CD4-positive, alpha-beta T cell treated with Interleukin-6 at 100 ng/mL for 8 hours (primary cell): ENCODE measurements at places on chromosomes 1 and 21.

- no peak for DNase-seq
These were observed 184.9 kb downstream of the PLA2G4A start for GRCh38 chr1:187013582-187014200.

- DNase-seq, result no peak
These were observed 38.6 kb downstream of the KCNN3 start for GRCh38 chr1:154831462-154831861.

DNA sequence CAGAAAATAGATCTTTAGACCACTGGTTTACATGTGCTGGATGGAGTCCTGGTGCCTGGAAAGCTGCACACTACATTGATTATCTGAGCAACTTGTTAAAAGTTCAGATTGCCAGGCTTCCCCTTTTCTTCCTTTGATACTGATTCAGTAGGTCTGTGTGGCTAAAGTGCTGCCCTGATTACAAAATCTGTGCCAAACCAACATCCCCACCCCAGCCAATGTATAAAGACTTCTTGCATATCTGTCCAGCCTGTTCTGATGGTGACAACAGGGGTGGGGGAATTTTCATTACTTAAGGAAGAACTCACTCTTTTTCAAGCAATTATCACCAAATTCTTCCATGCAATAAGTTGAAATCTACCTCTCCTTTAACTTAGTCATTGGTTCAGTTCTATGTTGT is 135.5 kb downstream of the TNFSF18 start:
- DNase-seq, result no peak

DNA sequence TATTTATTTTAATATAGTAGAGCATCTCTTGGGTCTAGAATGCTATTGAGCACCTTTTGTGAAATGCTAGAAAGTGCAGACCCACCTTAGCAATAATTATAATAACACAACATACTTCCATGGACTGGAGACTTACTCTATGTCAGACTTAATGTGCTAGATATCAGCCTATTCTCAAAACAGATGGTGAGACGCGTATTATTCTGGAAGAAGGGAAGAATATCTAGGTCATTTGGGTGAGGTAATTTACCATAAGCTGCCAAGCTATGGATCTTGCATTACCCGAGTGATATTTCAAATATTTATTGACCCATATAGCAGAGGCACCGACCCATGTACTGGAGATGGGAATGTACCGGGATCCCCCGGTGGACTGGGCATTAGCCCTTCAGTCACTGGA is 20.6 kb upstream of the IFNLR1 start:
- no peak for DNase-seq

DNA sequence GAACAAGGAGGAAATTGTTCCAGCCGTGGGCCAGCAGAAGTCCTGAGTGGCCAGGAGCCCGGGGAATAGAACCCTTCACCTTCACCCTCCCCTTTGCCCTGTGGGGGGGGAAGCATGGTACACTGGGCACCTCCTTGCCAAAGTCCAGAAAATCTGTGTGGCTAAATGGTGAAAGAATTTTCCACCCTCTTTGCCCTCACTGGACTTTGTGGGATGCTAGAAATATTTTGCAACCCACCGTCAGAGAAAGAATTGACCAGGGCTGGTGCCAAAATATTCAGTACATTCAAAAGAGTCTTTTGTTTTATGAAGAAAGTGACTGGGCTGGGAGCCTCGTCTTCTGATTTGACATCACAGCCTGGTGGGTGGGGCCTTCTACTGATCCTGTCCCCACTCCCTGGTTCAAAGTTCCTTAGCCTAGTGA is 14.6 kb downstream of the NFASC start:
- no peak for DNase-seq

GRCh38 chr1:45945426-45945825 is 142.0 kb downstream of the MAST2 start:
- no peak for DNase-seq

DNA sequence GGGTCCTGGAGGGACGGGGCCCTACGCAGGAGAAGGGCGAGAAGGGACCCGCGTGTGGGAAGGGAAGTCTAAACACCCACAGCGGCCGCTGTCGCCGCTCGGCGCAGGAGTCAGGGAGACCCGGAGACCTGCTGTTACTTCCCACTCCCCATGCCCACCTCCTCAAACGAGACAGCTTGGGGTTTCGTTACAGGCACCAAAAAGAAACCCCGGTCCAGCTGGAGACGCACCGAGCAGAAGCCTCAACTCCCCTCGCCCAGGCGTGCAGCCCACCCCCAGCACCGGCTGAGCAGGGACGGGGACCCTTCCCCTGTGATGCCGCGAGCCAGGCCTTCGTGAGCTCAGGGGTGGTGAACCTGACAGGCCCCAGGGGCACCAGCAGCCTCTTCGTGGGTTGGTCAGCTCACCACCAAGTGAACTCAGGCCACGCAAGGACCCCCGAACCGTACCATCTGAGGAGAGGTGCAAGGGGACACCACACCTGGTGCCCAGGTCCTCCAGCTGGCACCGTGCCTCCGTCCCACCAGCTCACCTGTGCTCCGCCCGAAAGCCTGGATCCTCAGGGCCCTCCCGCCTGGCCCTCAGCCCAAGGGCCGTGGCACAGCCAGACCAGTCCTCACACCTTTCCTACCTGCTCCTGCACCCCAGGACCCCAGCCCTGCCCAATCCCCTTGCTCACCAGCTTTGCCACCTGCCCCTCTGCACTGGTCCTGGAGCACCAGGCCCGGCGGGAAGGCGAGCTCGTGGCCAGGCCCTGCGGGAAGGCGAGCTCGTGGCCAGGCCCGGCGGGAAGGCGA is 5.0 kb downstream of the SDF4 start:
- no peak for DNase-seq

- DNase-seq, result no peak
These were observed 150.6 kb downstream of the TGFBR3 start for GRCh38 chr1:91735266-91735845.

DNA sequence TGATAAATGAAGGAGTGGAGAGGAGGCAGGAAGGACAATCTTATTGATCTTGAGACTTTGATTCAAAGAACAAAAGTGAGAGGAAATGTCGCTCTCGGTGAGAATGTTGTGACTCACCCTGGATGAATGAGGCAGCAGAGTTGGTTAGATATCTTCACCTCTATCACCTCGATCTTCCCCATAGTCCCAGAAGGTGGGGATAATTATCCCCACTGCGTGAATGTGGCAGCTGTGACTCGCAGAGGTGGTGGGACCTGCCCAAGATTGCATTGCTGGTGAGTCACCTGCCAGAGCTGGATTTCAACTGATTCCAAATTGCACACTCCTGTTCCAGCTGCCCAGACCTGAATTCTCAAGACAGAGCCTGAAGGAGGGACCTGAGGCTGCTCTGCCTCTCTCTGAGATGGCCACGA is 105.0 kb downstream of the MATN1 start:
- no peak for DNase-seq

DNA sequence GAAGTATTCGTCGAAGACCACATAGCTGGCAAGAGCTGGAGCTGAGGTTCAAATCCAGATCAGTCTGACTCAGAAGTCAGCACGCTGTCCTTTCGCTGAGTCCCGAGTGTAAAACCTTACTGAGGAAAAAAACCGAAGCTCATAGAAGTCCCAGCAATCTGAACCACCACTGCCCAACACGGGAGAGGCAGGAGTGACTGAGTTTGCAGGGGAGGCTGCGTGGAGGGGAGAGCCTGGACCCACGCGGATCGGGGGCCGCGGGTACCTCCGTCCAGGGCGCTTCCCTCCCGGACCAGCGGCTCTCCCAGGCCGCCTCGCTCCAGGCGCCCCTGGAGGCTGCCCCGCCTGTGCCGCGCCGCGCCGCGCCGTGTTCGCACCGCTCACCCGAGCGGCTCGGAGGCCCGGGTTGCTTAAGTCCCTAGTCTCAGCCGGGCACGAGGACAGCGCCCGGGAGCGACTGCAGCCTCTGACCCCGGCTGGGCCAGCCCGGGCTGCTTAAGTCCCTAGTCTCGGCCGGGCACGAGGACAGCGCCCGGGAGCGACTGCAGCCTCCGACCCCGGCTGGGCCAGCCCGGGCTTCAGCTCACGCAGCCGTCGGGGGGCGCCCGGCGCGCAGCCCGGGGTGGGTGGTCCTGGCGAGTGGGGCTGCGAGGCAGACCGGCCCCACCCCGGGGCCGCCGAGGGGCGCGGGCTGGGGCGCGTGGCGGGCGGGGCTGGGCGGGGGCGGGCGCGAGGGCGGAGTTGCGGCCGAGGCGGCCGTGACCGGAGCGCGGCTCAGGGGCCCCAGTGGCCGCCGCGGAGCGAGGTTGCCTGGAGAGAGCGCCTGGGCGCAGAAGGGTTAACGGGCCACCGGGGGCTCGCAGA is at the start of gene ADAMTSL4:
Gene ADAMTSL4 (plus strand): TSS at position 777 of the 864 bp plus-strand sequence. CDS start 2,881 bp downstream, outside the sequence.
- DNase-seq, result no peak

DNA sequence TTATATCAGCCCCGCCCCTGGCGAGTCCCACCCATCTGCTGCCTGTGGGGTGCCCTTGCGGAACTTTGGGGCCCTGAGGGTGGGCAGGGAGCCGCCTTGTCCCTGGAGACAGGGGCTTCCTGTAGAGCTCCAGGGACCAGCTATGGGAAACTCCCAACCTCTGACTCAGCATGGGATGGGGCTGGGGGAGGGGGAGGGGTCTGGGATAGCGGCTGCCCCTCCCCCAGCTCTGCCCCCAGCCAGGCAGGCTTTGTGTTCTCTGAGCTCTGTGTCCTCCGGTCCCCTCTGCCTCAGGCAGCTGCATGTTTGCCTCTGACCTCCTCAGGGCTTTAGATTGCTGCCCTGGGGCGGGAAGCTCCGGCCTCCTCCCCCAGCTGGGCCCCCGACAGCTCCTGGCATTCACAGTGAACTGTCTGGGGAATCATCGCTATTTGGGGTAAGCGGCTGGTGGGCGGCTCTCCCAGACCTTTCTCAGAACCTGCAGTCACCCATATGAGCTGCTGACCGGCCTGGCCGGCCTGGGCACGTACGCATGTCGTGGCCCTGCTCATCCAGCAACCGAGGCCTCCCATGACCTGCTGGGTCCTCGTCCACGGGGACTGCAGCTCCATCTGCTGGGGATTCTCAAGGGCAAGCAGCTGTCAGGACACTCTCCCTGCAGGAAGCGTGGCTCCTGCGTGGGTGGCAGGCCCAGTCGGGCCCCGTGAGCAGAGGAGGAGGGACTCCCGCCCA is 17.1 kb downstream of the ARHGEF16 start:
- DNase-seq, result no peak

DNA sequence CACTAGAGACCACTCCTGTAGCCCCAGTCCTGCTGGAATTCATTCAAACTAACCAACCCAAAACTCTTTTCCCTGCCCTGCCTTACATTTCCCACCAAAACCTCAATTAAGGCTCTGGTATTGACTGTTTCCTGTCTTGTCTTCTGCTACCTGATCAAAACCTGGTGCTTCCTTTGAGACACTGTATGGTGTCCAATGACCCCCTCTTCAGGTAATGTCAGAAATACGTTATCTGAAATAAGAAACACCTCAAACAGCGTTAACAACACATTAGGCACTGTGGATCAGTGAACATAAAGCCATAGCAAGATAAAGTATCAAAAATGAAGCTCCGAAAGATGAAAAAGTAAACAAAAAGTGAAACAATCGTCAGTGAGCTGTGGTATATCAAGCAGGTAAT is 343.2 kb upstream of the ZP4 start:
- no peak for DNase-seq

DNA sequence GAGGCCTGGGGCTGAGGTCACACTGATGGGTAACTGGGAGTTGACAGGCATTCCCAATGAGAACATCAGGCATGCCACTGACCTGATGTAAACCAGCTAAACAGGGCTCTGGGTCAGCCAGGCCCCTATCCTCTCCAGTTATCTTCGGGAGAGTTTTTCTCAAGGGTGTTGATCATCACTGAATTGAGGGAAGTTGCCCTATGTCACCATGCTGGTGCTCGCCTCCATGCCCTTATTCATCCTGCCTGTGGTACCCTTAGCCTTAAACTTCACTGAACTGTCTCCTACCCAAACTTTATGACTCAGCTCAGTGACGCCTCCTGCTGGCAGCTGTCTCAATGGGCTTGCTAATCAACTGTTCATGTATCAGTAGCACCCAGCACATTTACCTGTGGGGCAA is 80.7 kb upstream of the TNR start:
- DNase-seq, result no peak

DNA sequence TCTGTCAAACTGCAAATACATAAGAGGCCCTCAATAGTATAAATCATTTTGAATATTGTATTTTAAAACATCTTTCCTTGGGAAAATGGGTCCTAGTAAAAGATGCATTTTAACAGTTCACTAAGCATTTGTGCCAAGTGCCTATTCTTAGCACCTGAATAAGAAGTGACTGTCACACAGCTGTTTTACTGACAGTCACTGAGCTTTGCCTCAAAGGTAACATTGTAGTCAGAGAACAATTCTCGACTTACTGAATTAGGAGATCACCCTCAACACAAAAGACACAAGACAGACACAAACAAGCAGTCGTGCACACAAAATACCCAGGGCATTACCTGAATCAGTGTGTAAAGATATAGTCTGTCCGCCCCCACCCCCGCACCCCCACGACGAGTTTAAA is 408 bp downstream of the ESRRG start:
- DNase-seq, result no peak

DNA sequence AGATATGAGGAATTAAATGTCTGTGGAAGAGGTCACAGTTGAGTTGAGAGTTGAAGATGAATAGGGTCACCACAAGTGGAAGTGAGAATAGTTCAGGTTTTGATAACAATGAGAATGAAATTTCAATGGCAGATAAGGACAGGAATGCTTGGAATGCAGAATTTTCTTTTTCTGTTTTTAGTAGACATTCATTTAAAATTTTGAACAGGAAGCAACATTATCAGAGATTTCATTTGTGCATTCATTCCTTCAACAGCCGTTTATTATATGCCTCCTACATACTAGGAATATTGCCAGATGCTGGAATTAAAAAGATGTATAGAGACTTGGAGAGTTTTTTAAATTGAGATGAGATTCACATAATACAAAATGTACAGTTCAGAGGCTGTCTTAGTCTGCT is 126.8 kb downstream of the ITSN1 start:
- DNase-seq, result no peak

- DNase-seq, result no peak
These were observed 28.5 kb downstream of the CAMK1G start for GRCh38 chr1:209611771-209612570.

DNA sequence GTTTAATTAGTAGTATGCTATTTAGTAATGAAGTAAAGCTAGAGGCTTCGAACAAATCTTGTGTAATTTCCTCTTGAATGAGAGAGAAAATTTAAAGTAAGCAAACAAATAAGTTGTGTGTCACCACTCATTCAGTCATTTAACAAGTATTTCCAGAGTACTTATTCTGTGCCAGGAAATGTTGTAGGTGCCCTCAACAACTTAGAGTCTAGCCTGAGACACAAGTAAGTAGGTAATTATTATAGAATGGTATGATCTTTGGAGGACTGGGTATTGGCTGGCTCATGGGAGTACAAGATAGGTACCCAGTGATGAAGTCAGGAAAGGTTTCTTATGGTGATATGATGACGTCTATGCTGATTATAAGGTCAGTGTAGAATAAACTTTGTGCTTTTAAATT is 17.4 kb upstream of the METTL18 start:
- no peak for DNase-seq

DNA sequence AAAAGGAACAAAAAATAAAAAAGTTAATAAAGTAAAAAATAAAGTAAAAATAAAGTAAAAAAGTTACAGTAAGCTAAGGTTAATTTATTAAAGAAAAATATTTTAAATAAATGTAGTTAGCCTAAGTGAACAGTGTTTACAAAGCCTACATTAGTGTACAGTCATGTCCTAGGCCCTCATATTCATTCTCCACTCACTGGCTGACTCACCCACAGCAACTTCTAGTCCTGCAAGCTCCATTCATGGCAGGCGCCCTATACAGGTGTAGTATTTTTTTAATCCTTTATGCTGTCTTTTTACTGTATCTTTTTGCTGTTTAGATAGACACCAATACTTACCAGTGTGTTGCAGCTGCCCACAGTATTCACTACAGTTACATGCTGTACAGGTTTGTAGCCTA is 12.4 kb downstream of the ADAR start:
- DNase-seq, result no peak
